ENCODE measurements at places on chromosomes 7 and 10.
A peak's percentile ranks its signal among the peaks of the same experiment; 100 is the strongest.

GRCh38 chr7:45088821-45089340, at the start of gene NACAD:
Gene NACAD (minus strand): TSS chr7:45088969. CDS start chr7:45088894, 75 bp downstream.
- peak; percentile 69 for DNase-seq

DNA sequence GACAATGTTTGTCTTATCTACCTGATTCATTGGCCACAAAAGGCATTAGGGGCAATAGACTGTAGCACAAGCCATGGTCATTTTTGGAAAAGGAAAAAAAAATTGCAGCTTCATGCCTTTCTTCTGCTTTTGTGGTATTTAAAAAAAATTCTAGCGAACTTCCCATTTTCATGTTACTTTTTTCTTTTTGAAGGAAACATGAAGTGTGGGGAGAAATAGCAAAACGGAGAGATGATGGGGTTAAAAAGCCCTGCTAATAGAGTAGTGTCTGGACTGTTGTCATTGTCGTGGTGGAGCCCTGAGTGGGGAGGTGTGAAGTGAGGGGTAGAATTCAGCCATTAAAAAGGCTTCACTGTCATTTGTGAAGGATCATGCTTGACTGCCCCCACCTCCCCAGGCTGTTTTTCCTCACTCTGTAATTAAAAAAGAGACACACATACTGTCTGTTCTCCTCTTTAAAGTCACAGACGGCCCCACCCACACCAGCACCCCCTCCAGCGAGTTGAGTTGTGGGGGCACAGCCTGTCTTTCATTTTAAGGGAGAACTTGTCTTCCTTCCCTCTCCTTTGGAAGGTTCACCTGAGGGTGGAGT, 272.4 kb downstream of the CREB5 start:
- DNase-seq: no peak

DNA sequence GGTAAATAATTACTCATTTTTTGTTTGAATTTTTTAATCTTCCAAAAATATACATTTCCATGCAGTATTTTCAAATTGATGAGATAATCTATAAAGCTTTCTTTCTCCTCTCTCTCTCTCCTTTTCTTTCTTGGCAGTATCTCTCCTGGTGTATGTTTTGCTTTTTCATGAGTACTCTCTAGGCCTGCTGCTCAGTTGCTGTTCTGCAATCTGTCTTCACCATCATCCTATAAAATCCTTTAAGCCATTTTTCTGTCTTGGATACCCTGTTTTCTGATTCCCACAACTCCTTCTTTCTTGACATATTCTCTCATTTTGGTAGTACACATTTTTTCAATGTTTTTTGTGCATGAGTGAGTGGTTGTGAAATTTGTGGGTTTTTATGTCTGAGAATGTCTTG, 1558.1 kb upstream of the LRRTM3 start:
- no peak for DNase-seq

- no peak for DNase-seq
Measured at GRCh38 chr10:112214298-112214926, 30.8 kb upstream of the GPAM start.

- DNase-seq: no peak
Measured at GRCh38 chr7:119943942-119944600, 328.9 kb upstream of the KCND2 start.
